Lower lobe of right lung (tissue), 2 donors: ENCODE measurements at places on chromosomes 7 and 10. TPM values are rescaled to one million over a fixed set of nuclear protein-coding genes. Genes with fewer than 3 reads are reported as not detected.

DNA sequence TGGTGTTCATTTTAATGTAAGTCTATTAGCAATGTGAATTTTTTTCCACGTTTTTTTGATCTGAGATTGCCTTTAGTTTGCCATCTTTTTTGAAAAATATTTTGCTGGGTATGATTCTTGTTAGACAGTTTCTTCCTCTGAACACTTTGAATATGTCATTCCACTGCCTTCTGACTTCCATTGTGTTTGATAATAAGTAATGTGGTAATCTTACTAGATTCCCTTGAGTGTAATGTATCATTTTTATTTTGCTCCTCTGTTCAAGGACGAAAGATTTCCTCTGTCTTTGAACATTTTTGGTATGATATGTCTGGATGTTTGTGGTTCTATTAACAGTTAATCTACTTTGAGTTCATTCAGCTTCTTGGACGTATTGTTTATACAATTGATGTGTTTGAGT is 371.4 kb downstream of the SUGCT start:
- DNase-seq = no peak

DNA sequence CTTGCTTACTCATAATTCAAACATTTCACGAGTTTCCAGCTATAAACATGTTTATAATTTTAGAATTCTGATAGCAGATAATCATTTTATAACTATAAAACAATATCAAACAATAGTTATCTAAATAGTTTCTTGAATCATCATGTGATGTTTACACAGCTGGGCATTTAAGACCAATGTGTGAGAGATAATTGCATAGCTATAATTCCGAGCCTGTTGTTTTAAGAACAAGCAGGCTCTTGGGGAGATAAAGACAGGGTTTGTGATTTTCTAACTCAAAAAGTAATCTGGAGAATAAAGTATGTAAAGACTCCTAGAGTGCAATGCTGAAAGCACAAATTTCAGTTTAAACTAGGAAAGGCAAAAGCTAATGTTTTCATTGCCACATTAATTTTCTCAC is 331.2 kb downstream of the LRRTM3 start:
- no peak for DNase-seq

GIMAP4 gene
- total RNA-seq = 95.7 TPM

DNA sequence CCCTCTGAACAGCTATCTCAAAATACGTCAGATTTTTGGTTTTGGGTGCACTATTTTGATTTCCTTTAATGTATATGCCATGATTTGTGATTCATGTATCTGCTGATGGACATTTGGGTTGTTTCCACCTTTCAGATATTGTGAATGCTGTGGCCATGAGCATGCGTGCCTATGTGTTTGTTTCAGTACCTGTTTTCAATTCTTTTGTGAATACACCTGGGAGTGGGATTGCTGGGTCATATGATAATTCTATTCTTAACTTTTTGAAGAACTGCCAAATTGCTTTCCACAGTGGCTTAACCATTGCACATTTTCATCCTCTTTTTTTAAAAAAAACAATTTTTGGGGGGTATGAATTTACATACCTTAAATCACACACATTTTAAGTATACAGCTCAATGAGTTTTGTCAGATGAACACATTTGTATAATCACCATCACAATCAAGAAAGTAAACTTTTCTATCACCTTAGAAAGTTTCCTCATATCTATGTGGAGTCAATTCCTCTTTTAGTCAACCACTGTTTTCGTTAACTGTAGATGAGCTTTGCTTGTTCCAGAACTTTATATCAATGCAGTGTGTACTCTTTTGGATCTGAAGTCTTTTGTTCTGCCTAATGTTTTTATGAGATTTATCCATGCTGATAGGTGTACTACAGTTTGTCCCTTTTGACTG is 36.9 kb downstream of the CYP26A1 start:
- no peak for DNase-seq

GPR146 gene
- 44.8 TPM for total RNA-seq

UPK3BL2 gene
- 26.9 TPM for total RNA-seq

- no peak for DNase-seq
Measured at GRCh38 chr7:148611692-148612091, 21.1 kb downstream of the C7orf33 start.

DNA sequence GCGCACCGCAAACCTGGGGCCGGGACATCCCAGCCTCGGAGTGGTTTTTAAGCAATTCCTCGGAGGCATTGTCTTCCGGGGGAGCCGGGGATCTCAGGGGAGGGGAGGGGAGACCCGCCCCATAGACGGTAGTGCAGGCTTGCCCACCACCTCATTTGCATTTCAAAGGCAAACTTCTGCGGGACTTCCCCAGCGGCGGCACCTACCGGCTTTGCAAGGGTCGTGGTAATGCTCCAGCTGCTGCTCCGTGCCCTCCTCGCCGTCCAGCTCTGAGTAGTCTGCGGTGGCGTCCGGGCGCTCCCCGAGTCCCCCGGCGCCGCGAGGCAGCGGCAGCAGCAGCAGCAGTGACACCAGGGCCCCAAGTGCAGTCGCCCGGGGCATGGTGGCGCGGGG is 425 bp downstream of the TLL2 start:
- no peak for DNase-seq
